ENCODE measurements at places on chromosomes 3 and 15.

- ATAC-seq, result no peak
These were observed 142.8 kb downstream of the CHL1 start for GRCh38 chr3:339351-339750.

DNA sequence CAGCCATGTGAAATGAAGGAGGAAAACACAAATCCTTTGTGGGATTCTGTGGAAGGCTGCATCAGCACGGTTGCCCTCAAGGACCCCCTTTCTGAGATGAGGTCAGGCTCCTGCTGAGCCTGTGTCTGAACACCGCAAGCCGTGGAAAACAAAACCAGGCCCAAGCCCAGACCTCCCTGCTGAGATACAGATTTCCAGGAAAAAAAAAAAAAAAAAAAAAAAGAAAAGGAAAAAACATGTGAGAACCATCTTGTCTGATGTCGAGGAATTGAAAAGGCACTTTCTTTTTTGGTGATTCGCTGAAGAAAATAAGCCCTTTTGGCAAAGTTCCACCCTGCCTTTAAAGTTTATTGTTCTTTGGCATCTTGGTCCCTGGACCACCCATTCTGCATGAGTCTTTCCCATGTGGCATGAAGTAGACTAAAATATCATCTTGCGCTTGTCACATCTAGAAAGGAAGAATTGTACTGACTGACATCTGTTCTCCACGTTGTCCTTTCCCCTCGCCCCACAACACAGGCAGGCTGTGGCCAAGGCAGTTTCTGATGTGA is 117.6 kb downstream of the CHST2 start:
- ATAC-seq, result no peak

GRCh38 chr3:124845406-124845805 is 41.8 kb downstream of the ITGB5 start:
- no peak for ATAC-seq

DNA sequence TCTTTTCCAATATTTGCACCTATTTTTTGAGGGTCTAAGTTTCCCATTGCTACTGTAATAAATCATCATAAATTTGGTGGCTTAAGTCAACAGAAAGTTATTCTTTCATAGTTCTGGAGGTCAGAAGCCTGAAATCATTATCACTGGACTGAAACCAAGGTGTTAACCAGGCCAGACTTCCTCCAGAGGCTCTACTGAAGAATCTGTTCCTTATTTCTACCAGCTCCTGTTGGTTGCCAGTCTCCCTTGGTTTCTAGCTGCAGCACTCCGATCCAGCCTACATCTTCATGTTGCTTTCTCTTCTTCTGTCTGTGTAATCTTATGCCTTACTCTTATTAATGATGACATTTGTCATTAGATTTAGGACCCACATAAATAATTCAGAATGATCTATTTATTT is 22.0 kb upstream of the ARPP21 start:
- no peak for ATAC-seq

- ATAC-seq, result no peak
These were observed 80.9 kb upstream of the RPL32 start for GRCh38 chr3:12922306-12922705.

DNA sequence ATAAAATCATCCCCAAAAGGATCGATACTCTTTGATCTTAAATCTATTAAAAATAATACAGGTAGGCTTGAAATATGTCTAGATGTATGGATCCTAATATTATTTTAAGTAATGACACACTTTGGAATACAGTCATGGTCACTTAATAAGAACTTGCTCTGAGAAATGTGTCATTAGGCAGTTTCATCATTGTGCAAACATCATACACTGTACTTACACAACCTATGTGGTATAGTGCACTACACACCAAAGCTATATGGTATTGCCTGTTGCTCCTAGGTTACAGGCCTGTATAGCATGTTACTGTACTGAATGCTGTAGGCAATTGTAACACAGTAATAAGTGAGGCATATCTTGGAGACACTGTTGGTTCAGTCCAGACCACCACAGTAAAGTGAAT is 307.1 kb downstream of the RAP2B start:
- ATAC-seq, result no peak

- ATAC-seq, result no peak
These were observed 94.5 kb upstream of the ADAMTSL3 start for GRCh38 chr15:83559310-83559966.

All from activated CD4-positive, CD25-positive, alpha-beta regulatory T cell treated with anti-CD3 and anti-CD28 coated beads, Interleukin-2, amount 50 U/mL, for 24 hours (primary cell).